ENCODE measurements at places on chromosomes 12 and 14. TPM values are rescaled to one million over a fixed set of nuclear protein-coding genes. Genes with fewer than 3 reads are reported as not detected.

DNA sequence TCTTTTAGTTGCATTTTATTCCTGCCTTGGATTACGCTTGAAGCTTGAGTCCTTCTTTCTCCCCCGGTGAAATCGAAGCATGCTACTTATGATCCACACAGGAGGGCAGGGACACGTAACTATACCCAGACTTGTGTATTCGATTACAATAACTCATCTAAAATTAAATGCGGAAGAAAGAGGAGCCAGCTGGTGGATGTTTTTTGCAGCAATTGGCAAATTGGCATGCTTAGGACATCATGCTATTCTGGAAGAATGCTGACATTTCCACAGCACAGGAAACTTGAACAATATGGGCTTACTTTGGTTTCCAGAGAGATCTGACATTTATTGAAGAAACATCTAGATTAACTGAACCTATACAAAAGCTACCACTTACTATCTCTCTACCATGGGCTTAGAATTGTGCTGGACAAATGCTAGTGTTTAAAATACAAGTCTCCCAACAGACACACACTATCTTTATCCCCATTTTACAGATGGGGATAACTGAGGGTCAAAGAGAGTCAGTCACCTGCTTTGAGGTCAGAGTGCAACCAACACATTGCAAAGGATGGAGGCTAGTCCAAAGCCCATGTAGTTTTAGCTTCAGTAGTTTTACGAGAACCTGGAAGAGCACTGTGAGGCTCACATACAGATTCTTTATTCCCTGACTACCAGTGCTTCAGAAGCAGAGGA, 36.3 kb downstream of the LGMN start:
- DNase-seq: no peak

- no peak for DNase-seq
Measured at GRCh38 chr14:89280600-89280999, 136.4 kb downstream of the FOXN3 start.

DNA sequence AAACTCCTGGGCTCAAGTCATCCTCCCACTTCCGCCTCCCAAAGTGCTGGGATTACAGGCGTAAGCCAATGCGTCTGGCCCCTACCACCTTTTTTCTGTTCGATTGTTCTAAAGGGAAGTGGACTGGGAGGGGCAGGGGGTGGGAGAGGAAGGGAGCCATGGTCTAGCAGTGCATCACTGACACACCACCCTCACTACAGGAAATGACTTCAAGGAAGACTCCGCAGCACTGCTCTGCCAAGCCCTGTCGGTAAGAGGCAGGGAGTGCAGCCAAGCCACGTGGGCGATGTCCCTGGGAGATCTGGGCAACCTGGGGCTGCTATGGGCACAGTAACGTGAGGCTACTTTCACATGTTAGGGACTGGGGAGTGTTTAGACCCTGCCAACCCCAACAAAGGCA, 18.0 kb downstream of the LRRC74A start:
- DNase-seq: peak; percentile 74

DNA sequence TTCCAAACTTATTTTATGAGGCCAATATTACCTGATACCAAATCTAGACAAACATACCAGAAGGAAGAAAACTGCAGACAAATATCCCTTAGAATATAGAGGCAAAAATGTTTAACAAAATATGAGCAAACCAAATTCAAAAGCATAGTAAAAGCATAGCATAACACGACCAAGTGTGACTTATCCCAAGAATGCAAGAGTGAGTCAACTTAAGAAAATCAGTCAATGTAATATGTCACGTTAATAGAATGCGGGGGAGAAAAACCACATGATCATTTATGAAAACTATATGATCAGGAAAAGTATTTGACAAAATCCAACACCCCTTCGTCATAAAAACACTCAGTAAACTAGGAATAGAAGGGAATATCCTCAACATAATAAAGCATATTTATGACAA, 217.3 kb downstream of the ADGRD1 start:
- no peak for DNase-seq

DNA sequence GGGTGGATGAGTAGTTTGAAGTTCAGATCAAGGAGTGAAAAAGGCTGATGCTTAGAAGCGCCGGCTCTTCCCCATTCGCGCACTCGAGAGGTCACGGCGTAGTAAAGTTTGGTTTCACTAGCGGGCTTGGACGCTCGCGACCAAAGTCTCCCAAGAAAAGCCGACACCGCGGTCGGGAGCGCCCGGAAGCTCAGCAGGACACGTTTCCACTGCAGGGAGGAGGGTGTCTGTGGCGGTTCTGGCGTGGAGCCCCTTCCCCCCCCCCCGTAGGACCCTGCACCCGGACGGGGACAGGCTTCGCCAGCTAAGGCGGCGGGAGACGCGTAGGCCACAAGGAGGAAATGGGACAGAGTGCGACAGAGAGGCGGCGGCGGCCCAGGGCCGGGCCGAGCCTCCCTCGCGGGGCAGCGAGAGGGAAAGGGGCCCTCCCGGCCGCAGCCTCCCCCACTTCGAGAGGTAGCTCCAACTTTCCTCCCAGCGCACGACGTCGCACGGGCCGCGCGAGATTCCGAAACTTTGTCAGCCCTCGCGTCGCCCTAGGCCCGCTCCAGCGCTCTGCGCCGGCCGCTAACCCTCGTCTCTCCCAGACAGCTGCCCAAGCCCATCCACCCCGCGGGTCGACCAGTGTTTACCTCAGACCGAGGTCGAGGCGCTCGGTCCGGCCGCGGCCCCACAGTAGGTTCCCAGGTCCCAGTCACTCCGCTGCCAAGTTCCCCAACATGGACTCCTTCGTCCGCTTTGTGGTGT, 480 bp downstream of the SCAF11 start:
- peak; percentile 68 for DNase-seq

- DNase-seq: no peak
Measured at GRCh38 chr12:101551362-101552114, 43.2 kb upstream of the MYBPC1 start.

The FGD4 gene
- total RNA-seq: 0.15 TPM

GRCh38 chr12:112577473-112578329, 159.0 kb downstream of the PTPN11 start:
- DNase-seq: no peak

The SLC38A4 gene
- not detected for total RNA-seq

DNA sequence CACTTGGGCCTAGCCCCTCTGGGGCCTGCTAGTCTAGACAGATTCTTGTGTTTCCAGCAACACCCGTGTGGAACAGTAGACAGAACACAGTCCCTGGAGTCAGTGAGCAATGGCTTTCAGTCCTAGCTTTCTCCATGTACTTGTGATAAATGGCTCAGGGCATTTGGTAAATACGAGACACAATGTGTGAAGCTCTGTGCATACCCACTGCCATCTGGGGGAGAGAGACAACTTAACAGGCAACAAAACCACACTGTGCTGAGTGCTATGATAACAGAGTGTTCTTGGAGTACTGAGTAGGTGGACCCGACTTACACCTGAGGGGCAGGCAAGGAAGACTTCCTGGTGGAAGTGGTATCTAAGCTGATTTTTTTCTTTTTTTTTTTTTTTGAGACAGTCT, 86.3 kb upstream of the TBX3 start:
- no peak for DNase-seq

- DNase-seq: no peak
Measured at GRCh38 chr14:26128931-26129671, 468.7 kb downstream of the NOVA1 start.

DNA sequence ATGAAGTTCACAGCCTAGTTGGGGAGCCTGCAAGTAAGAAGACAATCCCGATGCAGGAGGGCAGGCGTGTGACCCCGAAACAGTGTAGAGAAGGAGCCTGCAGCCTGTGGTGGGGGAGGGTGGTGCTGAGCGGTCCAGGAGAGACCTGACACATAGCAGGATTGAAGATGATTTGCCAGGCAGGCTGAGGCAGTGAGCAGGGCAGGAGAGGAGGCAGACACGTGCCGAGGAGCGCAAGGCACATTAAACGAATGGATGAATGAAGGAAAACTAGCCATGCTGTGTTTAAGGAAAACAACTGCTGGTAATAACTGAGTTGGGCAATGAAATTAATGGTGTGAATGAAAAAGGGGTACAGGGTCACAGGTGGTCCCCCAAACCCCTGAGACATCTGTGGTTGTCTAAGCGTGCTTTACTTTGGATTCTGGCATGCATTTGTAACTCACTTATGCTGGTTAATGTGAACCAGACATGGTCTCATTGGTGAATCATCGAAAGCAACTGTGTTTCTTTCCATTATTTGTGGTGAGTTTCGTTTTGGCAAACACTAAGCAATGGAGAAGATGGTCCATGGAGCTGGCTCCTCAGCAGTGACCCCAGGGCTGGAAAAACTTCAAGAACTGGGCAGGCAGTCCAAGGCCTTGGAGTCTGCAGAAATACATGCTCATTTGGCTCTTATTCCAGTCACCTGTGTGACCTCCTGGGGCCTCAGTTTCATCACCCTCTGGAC, 96.9 kb upstream of the EVL start:
- no peak for DNase-seq

Data from activated CD4-positive, alpha-beta memory T cell treated with anti-CD3 and anti-CD28 coated beads, Interleukin-2, amount 10 ng/mL, durations not matched to agents 7 days and 5 days (primary cell).